ENCODE measurements at places on chromosomes 2 and 18.
A peak's percentile ranks its signal among the peaks of the same experiment; 100 is the strongest.

- no peak for DNase-seq
These were observed 119.6 kb downstream of the NFATC1 start for GRCh38 chr18:79515331-79515730.

- DNase-seq, result no peak
These were observed 173.0 kb downstream of the PTGR3 start for GRCh38 chr18:75035928-75036327.

- no peak for DNase-seq
These were observed 415.2 kb upstream of the TCF4 start for GRCh38 chr18:56003009-56003719.

DNA sequence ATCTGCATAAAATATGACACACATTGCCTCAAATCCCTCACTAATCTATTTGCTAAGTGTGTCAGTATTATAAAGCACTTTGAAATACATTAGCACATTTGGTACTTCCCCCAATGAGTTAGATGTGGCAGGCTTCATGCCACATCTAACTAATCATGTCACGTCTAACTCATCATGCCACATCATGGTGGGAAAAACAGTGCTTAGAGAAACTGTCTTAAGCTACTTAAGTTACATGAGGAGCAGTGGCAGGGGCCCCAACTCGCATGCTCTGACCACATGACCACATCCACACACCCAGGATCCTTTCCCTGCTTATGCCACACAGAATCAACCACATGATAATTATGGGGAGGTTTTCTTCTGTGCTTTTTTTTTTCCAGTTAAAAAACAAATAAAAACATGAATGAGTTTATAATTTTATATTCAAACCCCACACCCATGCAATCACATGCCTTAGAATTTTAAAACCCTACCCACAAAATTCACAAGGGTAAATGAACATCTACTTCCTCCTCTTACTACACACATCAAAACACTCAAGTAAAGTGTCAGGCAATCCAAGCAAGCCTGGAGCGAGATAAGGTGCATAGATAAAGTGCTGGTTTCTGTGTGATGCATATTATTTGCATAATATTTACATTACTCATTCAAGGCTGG, 1.6 kb downstream of the ABCA12 start:
- no peak for DNase-seq

GRCh38 chr2:128486640-128487375, 168.1 kb upstream of the HS6ST1 start:
- no peak for DNase-seq

DNA sequence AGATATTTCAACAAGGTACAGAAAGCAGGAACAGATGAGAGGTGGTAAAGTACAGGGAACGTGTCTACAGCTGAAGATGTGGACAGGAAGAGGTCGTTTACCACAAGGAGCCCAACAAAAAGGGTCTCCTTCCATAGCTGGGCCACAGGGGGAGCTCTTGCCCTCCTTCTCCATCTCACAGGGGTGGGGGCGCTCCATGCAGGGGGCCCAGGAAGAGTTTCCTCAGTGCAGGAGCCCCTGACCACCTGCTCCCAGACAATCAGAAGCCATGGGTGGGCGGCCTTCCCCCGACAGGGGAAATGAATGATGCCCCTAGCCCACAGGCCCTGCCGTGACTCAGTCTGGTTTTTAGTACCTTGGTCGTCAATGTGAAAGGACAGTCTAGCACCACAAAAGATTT, 163.6 kb upstream of the ZNF516 start:
- no peak for DNase-seq

DNA sequence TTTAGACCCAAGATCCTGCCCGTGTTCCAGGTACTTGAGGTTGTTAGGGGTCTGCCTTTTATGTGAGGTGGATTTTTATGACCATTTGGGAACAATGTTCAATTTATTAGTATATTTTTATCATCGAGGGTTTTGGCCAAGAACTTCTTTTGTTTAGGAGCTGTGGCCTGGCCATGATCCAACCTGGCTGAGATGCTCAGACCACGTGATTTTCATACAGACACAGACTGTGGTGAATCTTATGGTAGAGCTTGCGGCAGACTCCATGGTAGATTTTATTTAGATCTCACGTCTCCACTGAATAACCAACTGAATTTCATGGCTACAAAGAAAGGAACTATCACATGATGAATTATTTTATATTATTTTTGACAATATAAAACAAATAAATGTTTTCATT, 405.5 kb upstream of the VWC2L start:
- no peak for DNase-seq

- no peak for DNase-seq
These were observed 26.8 kb downstream of the NIFK start for GRCh38 chr2:121709776-121710469.

DNA sequence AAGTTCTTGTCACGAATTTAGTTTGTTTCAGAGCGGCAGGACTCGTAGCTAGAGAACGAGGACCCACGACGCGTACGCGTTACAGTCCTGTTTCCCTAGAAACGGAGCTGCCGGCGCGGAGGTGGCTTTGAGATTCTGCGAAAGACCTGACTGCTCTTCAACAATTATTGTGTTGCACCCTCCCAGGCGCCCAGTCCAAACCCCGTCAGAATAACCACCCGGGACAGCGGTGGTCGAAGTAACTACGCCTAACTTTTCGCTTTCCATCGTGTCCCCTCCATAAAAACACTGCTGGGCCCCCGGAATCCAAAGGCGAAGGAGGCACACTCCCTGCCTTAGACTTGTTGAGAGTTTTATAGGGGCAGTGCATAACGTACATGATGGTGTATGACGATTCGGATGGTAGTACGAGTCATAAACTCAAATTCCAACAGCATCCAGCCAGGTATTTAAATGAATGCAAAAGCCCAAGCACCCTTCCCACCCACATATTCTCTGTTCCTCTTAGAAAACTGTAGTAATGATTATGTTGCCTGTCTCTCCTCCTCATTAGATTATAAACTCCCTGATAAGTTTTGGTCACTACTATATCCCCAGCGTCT, 651 bp upstream of the STAM2 start:
- peak; percentile 3 for DNase-seq

DNA sequence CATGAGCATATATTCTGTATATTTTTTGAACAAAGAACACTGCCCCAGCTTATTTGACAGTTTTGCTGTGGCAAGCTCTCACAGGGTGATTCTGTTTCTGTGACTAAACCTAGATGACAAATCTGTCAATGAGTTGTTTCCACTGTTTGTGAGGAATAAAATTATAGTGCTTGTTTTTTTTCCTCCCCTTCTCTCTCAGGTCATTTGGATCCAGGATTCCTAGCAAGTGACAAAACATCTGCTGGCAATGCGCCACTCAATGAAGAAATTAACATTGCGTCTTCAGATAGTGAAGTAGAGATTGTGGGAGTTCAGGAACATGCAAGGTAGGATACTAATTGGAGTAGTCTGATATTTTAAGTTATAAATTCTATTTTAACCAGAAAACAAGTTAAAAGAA, 149.3 kb downstream of the HAUS1 start:
- no peak for DNase-seq

DNA sequence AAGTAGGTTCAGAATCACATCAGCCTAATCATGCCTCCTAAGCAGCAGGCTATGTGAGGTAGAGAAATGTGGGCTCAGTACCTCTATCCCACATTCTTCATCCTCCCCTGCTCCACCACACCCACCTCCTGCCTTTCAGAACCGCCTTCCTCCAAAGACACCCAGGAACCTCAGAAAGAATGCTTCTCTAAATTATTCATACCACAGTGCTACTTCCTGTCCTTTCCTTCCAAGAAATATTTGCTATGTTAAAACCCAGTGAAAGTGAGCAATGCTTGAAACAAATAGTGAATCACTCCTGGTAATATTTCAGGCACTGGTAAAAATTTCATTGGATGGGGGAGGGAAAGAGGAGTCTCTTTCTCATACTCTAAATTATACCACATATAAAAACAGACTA, 24.0 kb upstream of the CREB1 start:
- peak; percentile 20 for DNase-seq

DNA sequence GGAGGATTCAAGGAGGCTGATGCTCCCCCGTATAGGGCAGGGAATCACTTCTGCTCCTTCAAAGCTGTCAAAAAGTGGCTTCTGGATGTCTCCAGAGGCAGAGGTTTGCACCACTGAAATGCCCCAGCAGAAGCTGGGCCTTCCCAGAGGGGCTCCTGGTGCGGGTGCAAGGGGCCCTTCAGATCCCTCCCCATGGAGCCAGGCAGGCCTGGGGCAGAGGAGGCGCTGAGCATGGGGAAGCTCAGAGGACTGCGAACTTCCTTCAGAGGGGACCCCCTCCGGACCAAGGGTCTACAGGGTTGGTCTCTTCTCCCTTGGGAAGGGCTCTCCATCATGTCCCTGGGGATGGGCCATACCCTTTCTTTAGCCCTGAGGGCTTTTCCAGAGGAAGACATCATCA, 341.2 kb downstream of the DYSF start:
- DNase-seq, result no peak
